ENCODE measurements at places on chromosomes 2 and 18.

- no peak for DNase-seq
These were observed 26.0 kb upstream of the FOSL2 start for GRCh38 chr2:28366496-28367282.

DNA sequence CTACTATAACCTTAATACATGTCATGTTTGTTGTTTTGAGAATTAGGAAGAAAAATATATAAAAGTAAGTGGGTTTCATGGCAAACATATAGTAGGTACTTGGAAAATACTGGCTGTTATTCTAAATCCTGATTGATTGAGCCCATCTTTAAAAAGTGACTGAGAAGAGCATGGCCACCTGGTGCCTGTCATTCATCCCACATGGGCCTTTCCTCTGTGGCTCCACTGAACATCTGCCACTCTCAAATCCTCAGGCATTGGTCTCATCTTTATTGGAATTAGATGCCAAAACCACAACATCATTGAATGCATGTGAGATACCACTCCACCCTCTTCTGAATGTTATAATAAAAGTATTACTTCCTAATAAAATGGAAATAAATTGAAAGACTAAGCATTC, 101.6 kb upstream of the TTN start:
- DNase-seq: no peak

DNA sequence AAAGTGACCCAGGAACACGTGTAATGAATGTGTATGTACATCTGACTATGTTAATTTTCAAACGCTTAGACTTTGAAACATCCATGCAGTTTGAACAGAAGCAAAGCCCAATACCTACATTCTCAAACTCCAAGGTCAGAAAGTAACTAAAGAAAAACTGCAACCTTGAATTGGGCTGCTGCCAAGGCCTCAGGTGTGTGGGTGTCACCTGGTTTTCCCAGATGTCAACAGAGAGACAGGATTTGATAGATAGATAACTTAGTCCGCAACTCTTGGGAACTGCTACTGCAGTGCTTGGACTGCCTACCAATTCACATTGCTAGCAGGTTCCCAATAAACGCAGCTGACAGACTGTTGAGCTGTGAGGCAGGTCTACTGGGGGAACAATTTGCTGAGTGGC, 78.7 kb upstream of the PAPOLG start:
- no peak for DNase-seq

DNA sequence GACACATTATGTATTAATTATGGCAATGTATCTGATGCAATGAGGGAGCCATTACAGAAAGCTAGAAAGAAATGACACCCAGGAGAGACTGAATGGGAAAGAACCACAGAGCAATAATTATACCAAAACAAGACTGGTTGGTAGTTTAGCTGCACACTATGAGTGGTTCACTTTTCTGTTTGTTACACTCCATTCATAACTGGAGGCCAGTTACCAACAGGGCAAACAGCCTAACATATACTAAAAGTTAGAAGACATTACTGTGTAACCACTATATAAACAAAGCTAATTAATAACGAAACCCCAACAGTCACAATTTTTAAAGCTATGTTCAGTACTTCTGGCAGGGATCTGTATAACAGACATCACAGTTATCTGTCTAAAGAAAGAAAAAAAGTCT, 49.4 kb downstream of the NBAS start:
- DNase-seq: no peak

GRCh38 chr2:61343141-61343540, 127.7 kb downstream of the USP34 start:
- DNase-seq: no peak

DNA sequence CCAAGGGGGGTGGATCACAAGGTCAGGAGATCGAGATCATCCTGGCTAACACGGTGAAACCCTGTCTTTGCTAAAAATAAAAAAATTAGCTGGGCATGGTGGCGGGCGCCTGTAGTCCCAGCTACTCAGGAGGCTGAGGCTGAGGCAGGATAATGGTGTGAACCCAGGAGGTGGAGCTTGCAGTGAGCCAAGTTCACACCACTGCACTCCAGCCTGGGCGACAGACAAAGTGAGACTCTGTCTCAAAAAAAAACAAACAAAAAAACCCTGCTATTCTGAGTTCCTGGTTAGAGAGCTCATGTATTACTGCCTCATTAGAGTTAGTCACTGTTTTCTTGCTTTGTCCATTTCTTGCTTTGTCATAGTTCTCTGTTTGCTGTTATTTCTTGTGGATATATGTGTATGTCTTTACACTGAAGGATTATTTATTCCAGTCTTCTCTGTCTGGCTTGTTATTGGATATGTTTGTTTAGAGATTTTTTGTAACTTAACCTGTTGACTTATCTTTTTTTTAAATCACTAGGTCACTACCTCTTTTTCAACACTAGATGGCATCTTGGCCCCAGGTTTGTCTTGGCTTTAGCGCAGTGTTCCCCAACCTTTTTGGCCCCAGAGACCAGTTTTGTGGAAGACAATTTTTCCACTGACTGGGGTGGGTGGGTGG, 17.0 kb downstream of the TTLL4 start:
- no peak for DNase-seq

DNA sequence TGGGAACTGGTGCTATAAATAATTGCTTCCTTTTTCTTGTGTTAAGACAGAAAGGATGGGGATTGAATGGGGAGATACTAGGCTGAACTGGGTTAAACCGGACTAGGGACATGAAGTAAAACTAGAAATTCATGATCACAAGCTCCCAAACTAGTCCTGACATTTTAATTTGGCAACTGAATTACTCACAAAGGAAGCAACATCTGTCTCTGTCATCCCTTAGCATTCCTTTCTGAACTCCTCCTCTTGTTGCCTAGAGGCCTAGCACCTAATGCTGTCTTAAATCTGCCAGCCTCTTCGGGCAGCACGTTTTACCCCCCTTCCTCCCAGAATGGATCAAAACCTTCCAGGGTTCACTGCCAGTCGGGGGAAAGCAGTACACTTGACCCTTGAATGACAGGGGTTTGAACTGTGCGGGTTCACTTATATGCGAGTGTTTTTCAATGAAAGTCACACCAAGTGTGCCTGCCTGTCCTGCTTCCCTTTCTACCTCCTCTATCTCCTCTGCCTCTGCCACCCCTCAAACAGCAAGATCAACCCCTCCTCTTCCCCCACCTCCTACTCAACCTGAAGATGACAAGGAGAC, 8.2 kb downstream of the KCTD1 start:
- no peak for DNase-seq

DNA sequence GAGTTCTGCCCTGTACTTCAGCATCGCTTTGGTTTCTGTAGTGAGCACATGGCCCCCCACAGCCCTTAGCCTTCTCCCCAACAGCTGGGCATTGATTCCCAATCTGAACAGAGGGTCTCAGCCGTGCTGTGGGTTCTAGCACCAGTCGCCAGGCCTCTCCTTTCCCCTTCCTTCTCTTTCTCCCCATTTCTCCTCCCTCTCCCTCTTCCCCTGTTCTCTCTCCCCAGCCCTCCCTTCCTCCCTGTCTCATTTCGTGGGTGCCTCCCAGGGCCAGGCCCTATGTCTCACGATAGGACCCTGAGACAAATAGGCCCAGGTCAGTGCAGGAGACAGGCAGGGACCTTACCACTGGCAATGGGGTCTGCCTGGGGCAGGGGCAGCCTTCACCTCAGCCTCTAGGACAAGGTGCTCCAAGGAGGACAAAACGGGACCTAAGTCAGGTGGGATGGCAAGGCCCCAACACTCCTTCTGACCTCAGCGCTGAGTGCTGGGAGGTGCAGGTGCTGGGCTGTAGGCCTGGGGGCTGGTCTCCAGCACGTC, 143.4 kb upstream of the GPC1 start:
- DNase-seq: no peak

GRCh38 chr2:222309766-222310165, 11.0 kb upstream of the PAX3 start:
- DNase-seq: no peak

- DNase-seq: no peak
These were observed 114.0 kb downstream of the STPG4 start for GRCh38 chr2:47041063-47041462.

GRCh38 chr2:159713631-159714246, 1.4 kb downstream of the MARCHF7 start:
- no peak for DNase-seq

DNA sequence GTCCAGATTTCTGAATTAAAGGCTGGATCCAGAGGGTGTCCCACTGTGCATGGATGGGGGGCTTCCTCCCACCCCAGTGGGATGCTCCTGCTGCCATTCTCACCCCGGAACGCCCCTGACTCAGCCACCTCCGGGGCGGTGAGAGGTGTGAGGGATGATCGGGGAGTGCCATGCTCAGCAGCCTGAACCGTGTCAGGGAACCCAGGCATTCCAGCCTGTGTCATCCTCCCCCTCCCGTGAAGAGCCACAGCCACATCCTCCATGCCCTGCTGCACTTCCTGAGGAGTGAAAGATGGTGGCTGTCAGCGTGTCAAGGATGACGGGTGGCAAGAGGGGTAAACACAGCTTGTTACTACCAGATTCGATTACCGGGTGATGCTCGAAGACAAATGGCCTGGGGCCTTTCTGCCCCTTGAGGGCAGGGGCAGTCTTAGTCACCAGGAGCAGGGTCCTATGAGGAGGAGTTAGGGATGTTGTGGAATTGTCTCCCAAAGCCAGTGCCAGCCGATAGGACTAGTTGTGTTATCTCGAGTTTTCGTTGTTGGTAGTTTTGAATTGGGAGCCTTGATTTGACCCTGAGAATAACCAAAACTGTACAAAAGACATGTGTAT, 80.8 kb downstream of the TCF7L1 start:
- no peak for DNase-seq

Measured in dorsolateral prefrontal cortex (tissue), 122 donors.